ENCODE measurements at places on chromosomes 5 and 9.

- no peak for DNase-seq
Measured at GRCh38 chr9:93600504-93600903, 24.1 kb downstream of the PHF2 start.

DNA sequence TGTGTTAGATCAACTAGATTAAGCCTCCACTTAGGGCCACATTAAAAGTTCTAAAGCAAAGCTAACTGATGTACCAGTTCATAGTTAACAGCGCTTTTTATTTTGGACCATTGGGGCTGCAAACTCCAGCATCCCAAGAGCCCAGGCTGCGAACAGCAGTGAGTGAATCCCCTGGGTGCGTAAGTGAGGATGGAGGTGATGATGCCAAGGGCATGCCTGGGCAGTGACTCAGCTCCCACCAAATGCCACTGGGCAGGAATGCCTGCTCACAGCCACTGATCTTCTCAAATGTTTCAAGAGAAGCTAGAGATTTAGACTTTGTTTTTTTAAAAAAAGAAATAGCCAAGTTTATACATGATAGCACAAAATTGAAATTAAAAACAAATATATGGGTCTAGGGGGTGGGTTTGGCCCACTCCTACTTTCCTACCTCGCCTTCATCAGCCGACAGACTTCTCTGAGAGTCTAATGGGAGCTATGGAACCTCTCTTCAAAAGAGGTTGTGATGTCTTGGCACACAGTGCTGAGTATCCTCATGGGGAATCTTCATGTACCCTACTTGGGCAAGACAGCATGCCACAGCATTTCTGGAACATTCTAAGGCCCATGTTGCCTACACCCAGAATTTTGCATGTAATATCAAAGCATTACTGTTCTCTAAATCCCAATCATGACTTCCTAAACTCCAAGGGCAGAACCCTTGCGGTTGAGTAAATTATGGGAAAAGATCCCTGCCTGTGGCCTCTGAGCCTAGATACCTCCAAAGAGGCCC lies 398.1 kb downstream of the EBF1 start:
- DNase-seq, result no peak

GRCh38 chr5:73387149-73387591 lies 61.4 kb downstream of the FOXD1 start:
- no peak for DNase-seq

DNA sequence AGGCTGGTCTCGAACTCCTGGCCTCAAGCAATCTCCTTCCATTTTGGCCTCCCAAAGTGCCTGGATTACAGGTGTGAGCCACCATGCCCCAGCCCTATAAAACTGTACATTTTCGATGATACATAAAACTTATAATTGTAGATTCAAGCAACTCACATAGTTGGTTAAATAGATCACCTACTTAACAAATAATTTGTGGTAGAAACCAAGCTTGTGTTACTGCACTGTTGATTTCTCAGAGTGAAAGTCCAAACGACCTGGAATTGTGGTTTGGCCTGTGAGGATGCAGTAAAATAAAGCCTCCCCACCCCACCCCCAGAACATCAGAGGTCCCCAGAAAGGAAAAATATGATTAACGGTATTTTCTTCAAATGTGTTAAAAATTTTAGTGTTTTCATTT lies 92.7 kb downstream of the TRIO start:
- DNase-seq, result no peak

- no peak for DNase-seq
Measured at GRCh38 chr9:75891771-75892215, 1.3 kb downstream of the PCSK5 start.

GRCh38 chr9:93815677-93816076 lies 139.5 kb downstream of the BARX1 start:
- no peak for DNase-seq

GRCh38 chr5:138077064-138077696 lies 6.7 kb upstream of the WNT8A start:
- DNase-seq, result peak; percentile 16

GRCh38 chr9:34862836-34863235 lies 95.2 kb upstream of the PHF24 start:
- DNase-seq, result no peak

DNA sequence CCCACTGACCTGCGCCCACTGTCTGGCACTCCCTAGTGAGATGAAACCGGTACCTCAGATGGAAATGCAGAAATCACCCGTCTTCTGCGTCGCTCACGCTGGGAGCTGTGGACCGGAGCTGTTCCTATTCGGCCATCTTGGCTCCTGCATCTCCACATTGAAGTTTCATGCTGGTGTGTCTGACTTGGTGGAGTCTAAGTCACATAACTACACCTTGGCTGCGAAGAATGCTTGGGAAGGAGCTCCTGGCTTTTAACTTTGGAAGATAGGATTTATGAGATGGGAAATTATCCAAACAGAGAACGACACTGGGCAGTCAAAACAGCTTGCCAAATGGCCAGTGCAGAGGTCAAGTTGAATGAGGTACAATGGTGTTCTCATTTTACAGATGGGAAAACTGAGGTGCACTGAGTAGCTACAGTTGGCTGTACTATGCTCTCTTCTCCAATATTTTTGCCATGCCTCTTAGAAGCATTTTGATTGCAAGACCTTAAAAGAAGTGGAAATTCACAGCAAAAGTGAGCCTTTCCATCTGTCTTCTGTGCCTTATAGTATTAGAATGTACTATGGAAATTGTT lies 36.7 kb downstream of the CCDC192 start:
- DNase-seq, result no peak

DNA sequence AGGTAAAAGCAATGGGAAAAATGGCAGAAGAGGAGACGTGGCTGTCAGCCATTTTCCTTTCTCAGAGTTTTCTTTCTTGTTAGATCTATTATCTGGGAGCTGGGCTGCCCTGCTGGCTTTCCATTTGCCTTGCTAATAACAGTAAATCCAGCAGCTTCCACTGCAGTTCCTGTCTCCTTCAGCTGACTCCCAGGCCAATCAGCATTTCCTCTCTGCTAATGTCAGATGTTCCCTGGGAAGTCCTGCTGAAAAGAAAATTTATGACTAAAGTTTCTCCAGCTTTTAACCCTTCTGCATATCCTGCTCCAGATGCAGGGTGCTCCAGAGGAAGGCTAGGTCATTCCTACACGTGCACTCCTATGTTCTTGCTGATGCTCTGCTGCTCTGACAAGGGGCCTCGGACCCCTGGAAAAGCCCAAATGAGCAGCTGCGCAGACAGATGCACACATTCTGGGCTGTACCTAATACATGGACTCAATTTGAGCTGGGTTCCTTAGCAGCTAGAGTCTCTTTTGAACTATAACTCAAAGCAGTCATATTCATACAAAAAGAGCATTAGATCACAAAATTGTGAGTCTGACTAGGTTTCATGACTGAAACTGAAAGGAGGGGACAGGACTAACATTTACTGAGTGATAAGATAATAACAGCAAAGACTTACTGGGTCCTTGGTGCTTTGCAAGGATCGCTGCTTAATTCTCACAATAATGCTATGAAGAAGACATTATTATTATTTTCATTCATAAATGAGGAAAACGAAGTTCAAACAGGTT lies 182.2 kb downstream of the MAPKAP1 start:
- DNase-seq, result no peak

DNA sequence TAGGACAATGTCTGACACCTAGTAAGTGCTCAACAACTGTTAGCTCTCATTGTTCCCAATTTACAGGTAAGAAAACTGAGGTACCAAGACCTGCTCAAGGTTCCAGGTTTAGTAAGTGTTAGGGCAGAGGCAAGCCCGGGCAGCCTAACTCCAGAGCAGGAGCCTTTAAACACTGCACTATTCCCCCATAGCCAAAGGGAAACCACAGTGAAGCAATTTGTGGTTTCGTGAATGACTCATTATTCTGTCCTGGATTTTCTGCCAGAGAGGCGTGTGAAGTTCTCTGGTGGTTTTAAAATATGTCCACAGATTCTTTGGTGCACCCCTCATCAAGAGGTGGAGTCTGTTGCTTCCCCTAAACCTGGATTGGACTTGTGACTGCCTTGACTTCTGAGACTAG lies 1.0 kb upstream of the MCC start:
- DNase-seq, result no peak

DNA sequence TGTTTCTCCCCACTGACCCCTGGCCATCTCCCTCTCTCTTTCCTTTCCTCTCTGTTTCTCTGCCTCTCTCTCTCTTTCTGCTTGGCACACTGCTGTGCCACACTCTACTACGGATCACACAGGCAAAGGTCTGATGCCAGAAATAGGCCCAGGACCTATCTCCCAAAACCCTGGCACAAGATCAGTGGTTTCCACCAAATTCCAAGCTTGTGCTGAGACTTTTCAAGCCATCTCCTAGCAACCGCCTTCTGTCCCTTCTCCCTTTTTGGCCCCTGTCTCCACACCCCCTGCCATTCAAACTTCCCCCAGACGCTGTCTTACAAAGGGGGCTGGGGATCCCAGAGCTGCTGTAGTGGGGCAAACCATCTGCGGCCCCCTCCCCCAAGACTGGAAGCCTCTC lies 38.5 kb upstream of the RARS1 start:
- DNase-seq, result no peak

GRCh38 chr5:65094279-65094678 lies 325.5 kb downstream of the CWC27 start:
- DNase-seq, result no peak

DNA sequence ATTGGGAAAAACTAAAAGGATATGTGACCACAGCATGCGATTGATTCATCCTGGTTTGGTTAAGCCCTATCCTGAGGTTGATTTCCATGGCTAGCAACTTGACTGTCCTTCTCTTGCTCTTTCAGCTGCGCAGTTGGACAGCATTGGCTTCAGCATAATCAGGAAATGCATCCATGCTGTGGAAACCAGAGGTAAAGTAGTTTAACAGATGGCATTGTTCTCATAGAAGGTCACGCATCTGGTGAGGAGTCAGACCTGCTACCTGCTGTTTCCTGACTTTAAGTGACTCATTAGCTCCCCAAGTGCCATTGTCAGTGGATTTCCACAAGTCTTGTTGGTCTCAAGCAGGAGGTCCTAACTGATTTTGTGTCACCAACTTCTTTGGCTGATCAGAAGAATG lies 266.9 kb downstream of the ARHGAP26 start:
- DNase-seq, result no peak

- no peak for DNase-seq
Measured at GRCh38 chr5:33891446-33891787, 373 bp downstream of the ADAMTS12 start.

GRCh38 chr5:133415906-133416305 lies 196.4 kb downstream of the FSTL4 start:
- DNase-seq, result no peak

GRCh38 chr5:132500244-132500930 lies 9.8 kb upstream of the IRF1 start:
- DNase-seq, result no peak

DNA sequence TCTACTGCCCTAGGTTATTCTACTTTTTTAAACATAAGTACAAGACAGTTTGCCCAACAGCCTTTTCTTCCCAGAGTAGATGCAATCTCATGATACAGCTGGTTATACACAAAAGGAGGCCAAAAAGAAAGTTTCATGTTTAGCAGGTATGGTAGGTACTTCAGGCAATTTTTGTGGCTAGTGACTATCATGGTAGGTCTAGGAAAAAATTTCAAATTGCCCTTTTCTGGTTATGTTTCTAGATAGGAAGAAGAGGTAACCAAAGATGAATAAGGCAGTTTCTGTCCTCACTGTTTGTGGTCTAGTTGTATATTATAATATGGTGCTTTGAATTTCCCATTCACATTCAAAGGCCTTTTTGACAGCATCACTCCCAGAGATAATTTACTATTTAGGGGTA lies 19.7 kb downstream of the MEGF9 start:
- no peak for DNase-seq

- DNase-seq, result no peak
Measured at GRCh38 chr9:83392228-83392627, 146.0 kb downstream of the FRMD3 start.

DNA sequence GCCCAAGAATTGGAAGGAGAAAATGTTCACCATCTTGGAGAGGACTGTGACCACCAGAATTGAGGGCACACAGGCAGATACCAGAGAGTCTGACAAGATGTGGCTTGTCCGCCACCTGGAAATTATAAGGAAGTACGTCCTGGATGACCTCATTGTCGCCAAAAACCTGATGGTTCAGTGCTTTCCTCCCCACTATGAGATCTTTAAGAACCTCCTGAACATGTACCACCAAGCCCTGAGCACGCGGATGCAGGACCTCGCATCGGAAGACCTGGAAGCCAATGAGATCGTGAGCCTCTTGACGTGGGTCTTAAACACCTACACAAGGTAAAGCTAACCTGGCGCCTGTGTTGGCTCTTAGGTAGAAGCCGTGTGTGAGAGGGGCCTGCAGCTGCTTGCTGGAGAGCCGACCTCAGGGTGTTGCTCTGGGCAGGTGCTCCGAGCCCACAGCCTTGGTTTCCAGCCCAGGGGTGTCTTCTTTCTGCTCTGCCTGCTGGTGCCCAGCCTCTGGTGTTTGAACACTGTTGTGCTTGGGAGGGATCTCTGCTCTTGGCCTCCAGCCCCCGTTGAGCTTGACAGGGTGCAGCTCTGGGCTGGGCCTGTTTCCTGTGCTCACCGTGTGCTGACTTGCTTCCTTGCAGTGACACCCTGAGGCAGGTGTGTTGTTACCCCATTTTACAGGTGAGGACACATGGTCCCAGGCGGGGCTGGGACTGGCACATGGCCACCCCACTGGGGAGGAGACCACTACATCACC lies 10.9 kb downstream of the EXOC3 start:
- no peak for DNase-seq
